Activated CD8-positive, alpha-beta memory T cell treated with anti-CD3 and anti-CD28 coated beads, Interleukin-2, amount 50 U/mL, for 4 hours (primary cell): ENCODE measurements at places on chromosomes 7 and 10.

- no peak for DNase-seq
Observed at GRCh38 chr10:116961406-116962251, 43.4 kb downstream of the SHTN1 start.

DNA sequence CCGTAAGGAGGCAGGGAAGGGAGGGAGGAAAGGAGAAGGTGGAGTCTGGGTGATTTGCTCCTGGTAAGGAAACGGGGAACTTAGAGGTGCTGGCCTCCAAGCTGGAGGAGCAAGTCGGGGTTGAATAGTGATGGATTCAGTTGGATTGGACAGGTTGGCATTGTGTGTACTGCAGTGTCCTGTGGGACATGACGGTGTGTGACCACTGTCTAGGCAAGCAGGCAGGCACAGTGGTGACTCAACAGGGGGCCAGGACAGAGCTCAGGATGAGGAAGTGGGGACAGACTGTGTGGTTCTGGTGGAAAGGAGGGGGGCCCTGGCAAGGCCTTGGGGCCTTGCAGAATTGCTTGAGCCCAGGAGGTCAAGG, 48.8 kb downstream of the COL26A1 start:
- DNase-seq: no peak

DNA sequence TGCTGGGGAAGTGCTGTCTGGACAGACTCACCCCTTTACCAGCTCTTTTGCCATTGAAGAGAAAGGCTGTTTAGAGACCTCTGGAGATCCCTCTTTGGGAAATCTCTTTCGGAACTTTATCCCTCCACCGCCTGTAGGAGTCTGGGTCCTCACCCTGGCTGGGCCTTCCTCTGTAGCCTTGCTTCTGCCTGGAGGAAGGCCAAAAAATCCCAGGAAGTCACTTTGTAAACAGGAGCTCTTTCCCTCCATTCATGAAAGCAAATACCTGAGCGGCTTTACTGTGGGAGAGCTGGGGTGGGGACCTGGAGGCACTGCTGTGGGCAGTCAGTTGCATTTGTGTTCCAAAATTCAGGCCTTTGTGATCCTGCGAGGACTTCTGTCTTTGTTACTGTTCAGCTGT, 126.2 kb downstream of the KLF6 start:
- no peak for DNase-seq

GRCh38 chr10:28952523-28952922, 275.2 kb downstream of the BAMBI start:
- no peak for DNase-seq

GRCh38 chr7:117435475-117436043, 8.3 kb upstream of the ASZ1 start:
- DNase-seq: no peak

DNA sequence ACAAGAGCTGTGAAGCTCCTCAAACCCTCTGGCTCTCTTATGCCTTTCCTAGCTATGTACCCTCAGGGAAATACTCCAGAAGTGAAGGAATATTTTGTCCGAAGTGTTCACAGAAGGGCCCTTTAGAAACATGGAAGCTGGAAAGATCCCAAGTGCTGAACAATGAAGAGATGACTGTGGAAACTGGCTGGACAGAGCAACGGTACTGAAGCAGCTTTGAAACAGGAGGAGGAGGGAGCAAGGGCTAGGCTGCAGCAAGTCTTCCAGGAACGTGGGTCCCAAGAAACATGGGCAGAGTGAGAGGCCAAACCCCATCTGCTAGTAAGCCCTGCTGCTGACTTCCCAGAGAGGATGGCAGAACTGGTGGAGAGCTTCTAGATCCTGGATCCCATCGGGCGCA, 3.0 kb upstream of the PSAP start:
- no peak for DNase-seq

- no peak for DNase-seq
Observed at GRCh38 chr10:3647074-3647473, 137.9 kb downstream of the KLF6 start.

GRCh38 chr7:151717918-151718317, 159.0 kb downstream of the PRKAG2 start:
- no peak for DNase-seq

GRCh38 chr10:122013311-122013780, 24.4 kb downstream of the TACC2 start:
- no peak for DNase-seq

DNA sequence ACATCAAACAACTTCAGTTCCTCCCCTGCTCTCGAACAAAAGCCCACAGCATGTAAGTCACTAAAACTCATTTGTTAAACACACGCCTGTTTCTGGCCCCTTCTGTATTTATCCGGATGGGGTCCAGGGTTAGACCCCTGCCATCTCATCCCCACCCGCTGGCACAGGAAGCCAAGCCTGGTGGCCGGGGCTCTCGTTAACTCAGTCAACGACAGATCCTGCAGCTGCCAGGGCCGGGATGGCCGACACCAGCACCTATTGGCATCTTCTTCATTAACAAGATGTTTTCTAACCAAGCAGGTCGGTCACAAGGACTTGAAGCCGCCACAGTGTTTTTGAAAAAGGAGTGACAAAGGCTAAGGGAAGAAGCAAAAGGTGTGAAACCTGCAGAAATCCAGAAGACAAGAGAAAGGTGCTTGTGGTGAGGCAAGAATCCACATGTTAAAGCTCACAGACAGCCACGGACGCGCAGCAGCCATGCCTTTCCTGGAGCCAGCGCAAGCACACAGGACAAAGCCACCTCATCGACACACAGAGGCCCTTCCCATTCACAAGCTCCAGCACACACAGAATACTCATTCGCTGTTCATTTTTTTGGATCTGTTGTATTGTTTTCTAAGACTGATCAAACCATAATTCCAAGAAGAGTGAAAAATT, 202.7 kb downstream of the DIP2C start:
- DNase-seq: no peak

DNA sequence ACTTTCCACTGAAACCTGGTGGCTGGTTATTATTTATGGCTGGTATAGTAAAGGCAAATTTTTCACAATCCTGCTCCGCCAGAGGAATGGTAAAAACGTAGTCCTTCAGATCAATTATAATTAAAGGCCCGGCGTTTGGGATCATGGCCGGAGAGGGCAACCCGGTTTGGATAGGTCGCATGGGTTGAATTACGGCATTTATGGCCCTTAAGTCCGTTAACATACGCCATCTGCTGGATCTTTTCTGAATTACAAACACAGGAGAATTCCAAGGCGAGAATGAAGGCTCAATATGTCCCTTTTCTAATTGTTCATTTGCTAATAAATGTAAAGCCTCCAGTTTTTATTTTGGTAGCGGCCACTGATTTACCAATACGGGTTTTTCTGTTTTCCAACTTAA, 11.3 kb upstream of the TAS2R3 start:
- no peak for DNase-seq

- no peak for DNase-seq
Observed at GRCh38 chr7:102040569-102040968, 223.1 kb downstream of the CUX1 start.

- no peak for DNase-seq
Observed at GRCh38 chr7:70763961-70764691, 367.8 kb upstream of the GALNT17 start.

DNA sequence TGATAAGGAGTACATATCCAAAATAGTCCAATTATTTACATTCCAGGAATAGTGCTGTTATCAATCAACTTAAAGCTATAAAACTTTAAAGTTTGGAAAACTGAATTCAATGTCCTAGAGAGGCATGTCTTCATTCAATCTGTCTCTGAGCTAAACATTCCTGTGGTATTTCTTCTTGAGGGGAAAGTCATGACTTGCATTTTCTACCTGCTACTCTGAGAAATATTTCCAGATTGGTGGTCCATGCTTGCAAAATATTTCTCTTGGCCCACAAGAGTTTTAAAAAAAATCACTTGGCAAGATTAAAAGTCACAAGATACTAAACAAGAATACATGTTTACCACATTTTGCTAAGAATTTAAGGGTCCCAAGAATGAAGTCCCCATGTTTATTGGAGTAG, 63.6 kb upstream of the HGF start:
- DNase-seq: no peak

GRCh38 chr7:83441-83840, 108.9 kb upstream of the FAM20C start:
- DNase-seq: no peak

- DNase-seq: no peak
Observed at GRCh38 chr7:150434240-150434639, 16.2 kb upstream of the GIMAP8 start.

DNA sequence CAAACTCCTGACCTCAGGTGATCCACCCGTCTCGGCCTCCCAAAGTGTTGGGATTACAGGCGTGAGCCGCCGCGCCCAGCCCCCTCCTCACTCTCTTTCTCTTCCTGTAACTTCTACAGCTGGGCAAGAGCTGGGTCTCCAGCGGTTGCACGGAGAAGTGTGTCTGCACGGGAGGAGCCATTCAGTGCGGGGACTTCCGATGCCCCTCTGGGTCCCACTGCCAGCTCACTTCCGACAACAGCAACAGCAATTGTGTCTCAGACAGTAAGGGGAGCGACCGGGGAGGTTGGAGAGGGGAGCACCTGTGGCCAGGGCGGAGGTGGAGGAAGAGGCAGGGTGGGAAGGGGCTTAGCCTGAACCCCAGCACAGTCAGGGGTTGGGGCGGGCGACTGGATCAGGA, 41.4 kb downstream of the EPHB4 start:
- DNase-seq: no peak

DNA sequence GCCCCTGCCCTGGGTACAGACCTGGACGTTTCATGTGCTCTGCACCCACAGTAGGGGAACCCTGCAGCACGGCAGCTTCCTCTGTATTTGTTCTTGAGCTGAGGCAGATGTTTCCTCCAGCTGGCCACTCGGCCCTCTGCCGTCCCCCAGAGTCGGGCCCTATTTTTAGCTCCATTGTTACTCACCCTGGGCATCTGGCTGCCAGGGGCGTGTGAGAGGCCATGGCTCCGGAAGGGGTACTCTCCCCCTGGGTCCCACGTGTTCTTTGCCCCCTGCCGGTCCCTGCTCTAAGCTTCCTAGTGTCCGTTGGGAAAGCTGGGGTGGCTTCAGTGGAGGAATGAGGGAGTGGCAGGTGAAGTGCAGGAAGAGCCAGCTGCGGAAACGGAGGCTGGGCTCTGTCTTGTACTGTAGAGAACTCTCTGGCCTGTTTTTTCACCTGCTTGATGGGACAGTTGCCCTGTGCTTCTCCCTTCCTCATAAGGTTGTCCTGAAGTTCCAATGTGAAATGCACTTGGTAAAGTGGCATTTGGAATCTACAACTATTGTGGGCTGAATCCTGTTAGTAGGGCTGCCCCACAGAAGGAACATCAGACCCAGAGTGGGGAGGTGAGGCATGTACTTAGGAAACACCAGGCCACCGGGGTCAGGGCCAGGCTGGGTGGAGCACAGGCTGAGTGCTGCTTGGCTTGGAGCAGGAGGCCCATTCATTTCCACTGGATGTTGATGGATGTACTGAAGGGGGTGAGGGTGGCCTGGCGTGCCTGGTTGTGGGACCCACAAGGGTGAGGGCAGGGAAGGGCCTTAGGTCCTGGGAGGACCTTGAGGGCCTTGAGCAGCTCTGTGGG, 30.6 kb downstream of the PALD1 start:
- no peak for DNase-seq

DNA sequence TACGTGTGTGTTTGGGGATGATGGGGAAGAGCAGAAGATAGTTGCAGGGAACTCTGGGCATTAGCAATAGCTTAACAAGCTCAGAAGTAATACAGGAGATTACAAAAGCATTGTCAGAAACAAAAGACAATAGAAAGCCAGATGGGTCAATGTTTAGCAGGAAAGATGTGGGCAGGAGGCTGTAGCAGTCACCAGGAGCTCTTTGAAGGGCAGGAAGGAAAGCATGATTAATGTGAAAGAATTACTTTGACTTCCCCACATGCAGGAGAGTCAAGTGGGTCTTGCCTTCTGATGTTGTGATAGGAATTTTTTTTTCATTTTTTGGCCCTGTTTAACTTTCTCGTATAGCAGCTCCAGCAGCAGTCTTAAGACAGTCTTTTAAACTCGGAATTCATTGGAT, 6.0 kb upstream of the SMNDC1 start:
- no peak for DNase-seq

GRCh38 chr7:156576216-156577058, 64.1 kb upstream of the RNF32 start:
- no peak for DNase-seq

DNA sequence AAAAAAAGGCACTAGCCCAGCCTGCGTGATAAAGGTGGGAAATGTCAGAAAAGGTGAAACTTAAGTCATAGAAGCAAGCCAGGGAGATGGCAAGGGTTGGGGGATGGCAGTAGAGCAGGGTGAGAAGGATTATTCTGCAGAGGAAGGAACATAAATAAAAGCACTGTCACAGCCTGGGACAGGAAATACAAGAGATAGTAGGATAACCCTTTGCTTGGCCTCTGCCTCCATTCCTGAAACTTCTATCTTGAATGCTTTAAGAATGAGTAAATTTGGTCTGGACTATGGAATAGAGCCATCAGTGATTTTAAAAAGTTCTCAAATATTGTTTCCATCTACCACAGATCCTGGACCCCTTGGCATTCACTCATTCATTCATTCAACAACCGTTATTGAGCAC, 50.0 kb downstream of the ABCC2 start:
- DNase-seq: no peak

DNA sequence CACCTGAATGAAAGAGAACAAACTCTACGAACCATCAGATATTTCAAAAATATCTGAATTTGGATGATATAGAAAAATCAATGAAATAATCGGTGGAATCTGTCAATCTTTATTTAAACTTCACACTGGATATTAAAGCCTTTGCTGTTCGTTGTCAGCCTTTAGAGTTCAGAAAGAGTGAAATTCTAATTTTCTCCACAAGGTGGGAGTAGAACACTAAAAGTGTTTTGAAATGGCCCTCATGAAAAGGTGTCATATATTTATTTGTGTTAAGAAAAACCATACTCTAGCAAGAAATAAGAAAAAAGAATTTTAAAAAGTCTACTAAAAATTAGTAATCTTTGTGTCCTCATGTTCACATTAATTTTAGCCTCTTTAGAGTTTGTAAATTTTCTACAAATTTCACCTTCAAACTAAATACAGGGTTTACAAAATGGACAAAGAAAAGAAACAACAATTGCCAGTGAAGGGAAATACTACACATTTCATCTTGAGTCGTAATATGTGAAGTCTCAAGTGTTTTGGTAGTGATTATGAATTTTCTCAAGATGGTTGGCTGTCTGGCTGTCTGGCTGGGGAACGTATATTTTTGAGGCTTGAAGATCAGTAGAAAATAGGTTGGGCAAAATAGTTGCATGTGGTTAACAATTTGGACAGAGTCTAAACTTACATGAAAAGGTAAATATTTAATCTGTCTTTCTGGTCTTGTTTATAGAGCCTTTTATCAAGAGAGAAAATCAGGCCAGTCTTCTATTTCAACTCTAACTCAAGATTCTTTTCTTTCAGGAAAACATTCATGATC, 43.7 kb downstream of the DNAJB9 start:
- DNase-seq: no peak

DNA sequence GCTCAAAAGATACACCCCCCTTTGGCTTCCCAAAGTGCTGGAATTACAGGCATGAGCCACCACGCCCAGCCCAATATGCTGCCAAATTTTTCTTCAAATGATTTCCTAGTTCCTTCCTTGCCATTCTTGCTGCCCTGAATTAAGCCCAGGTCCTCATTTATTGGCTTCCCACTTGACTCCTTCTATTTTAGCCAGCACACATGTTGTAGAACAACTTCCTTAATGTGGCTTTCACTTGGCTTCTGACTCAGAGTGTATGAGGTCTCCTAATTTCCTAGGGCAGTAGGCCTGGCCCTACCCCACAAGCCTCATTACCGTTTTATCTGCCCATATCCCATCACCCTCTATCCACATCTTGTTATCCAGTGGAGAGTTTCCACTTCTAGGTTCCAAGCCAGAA, 21.8 kb upstream of the HIPK2 start:
- no peak for DNase-seq
